ENCODE measurements at places on chromosomes 7 and 10.

DNA sequence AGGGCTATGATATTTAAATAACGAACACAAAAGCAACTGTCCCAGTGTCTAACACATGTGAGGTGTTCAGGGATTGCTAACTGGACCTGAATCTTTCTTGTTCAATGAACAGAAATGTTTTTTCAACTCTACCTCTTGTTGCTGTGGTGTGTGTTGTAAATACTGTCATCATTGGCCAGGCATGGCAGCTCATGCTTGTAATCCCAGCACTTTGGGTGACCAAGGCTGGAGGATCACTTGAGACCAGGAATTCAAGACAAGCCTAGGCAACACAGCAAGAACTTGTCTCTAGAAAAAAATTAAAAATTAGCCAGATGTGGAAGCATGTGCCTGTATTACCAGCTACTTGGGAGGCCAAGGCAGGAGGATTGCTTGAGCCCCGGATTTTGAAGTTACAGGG lies 1250.9 kb downstream of the TYW1 start:
- no peak for DNase-seq

- no peak for DNase-seq
Measured at GRCh38 chr10:123906884-123907652, 15.5 kb upstream of the CPXM2 start.

DNA sequence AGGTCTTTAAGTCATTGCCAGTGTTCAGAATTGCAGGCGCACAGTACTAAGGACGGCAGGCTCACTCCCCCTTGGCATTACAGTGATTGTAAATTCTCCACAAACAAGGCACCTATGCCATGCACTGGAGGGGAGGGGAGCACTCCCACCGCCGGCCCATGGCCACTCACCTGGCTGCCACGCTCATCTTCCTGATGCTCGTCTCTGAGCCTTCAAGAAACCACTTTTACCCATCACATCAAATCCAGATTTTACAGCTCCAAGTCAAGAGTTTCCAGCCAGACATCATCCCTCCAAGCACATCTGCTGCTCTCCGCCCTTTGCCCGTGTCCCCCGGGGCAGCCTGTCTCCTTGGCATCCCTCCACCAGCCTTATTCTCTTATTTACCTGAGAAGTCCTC lies 350.2 kb upstream of the SHH start:
- DNase-seq, result no peak

DNA sequence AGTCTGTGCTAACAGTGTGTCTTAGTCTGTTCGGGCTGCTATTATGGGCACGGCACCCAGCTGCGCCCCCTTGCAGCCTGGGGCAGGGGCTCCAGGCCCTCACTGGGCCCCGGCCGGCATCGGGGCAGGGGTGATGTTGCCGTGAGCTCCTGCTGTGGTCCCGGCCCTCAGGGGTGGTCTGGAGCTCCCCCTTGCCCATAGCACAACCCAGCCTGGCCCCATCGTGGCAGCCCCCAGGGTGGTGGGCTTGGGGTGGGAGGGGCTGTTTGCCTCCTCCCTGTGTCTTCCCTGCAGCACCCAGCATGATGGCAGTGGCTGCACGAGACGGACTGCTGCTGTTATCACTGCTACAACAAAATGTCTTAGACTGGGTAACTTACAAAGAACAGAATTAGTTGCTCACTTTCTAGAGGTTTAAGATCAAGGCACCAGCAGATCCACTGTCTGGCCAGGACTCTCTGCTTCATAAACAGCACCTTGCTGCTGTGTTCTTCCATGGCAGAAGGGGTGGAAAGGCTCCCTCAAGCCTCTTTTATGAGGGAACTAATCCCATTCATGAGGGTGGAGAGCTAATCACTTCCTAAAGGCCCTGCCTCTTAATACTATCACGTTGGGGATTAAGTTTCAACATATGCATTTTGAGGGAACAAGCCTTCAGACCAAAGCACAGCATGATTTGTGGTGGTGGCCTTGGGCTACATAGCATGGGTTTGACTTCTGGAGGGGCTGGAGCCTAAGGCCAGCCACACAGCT lies 149.5 kb downstream of the SEC23IP start:
- DNase-seq, result no peak

DNA sequence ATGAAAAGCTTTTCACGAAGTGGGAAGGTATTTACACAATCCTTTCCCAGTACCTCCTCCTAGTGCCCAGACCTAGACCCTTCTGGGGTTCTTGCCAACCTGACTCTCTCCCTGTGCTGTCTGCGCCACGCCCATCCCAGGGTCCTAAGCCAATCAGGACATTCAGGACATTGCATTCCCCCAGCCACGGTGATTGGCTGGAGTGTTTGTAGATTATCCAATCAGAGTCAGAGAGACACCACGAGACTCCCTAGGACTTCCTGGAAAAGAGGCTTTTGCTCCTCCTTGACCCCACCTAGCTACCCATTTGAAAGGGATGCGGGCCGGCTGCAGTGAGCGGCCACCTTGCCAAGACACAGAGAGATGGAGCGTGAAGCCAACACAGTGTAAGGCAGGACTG lies 3.5 kb upstream of the GDF2 start:
- DNase-seq, result no peak
